ENCODE measurements at places on chromosomes 3 and 15. TPM values are rescaled to one million over a fixed set of nuclear protein-coding genes. Genes with fewer than 3 reads are reported as not detected.

Gene RARB
- polyA plus RNA-seq, result 0.75 TPM

Gene SMAD6
- 23.0 TPM for polyA plus RNA-seq

Gene CHRM5
- 0.01 TPM for polyA plus RNA-seq

Gene HTR3E
- polyA plus RNA-seq, result not detected

Gene CD200
- 13.0 TPM for polyA plus RNA-seq

Gene CCR1
- 15.5 TPM for polyA plus RNA-seq

Gene MYZAP
- polyA plus RNA-seq, result 22.4 TPM

Gene CLRN1
- not detected for polyA plus RNA-seq

Gene HCN4
- under 0.01 TPM for polyA plus RNA-seq

Gene TM4SF1
- 73.9 TPM for polyA plus RNA-seq

Gene LRRC58
- 10.7 TPM for polyA plus RNA-seq

Gene SPG21
- polyA plus RNA-seq, result 35.4 TPM

Gene TRPM1
- not detected for polyA plus RNA-seq

Gene NTRK3
- polyA plus RNA-seq, result 0.79 TPM

Gene NEK11
- 3.3 TPM for polyA plus RNA-seq

Gene ACOX2
- 19.3 TPM for polyA plus RNA-seq

Gene LMOD3
- 0.06 TPM for polyA plus RNA-seq

Gene CNTN3
- polyA plus RNA-seq, result 0.41 TPM

Gene AKAP13
- polyA plus RNA-seq, result 49.0 TPM

Gene PPP2R3A
- polyA plus RNA-seq, result 3.1 TPM

Gene IL20RB
- polyA plus RNA-seq, result 0.30 TPM

Gene CDC25A
- polyA plus RNA-seq, result 0.79 TPM

Gene GOLGA6L1
- polyA plus RNA-seq, result not detected

Gene NCK1
- polyA plus RNA-seq, result 32.1 TPM

Gene GP9
- polyA plus RNA-seq, result not detected

Gene PLA2G4D
- 0.34 TPM for polyA plus RNA-seq

Gene ANKRD34C
- polyA plus RNA-seq, result not detected

Gene C3orf80
- polyA plus RNA-seq, result 0.34 TPM

Gene CLSTN2
- polyA plus RNA-seq, result 11.8 TPM

Gene CSPG4
- 25.3 TPM for polyA plus RNA-seq

Gene MFSD1
- 54.8 TPM for polyA plus RNA-seq

Gene ARHGEF26
- 6.9 TPM for polyA plus RNA-seq

Gene IL5RA
- 0.05 TPM for polyA plus RNA-seq

Gene CFAP100
- polyA plus RNA-seq, result not detected

Gene GABPB1
- 15.4 TPM for polyA plus RNA-seq

Gene BFSP2
- not detected for polyA plus RNA-seq

Gene SAMMSON
- not detected for polyA plus RNA-seq

Gene LMAN1L
- 0.01 TPM for polyA plus RNA-seq

Gene SEC11A
- polyA plus RNA-seq, result 290 TPM

Gene OIP5
- polyA plus RNA-seq, result 0.39 TPM

Gene TM4SF18
- 25.1 TPM for polyA plus RNA-seq

Gene RCCD1
- 6.2 TPM for polyA plus RNA-seq

Gene SUCNR1
- polyA plus RNA-seq, result 0.08 TPM

Gene GPR156
- polyA plus RNA-seq, result 0.01 TPM

Gene PRR23B
- polyA plus RNA-seq, result not detected

Gene NGRN
- polyA plus RNA-seq, result 25.0 TPM

Gene ZNF860
- polyA plus RNA-seq, result 0.09 TPM

Gene ALDH1L1
- 262 TPM for polyA plus RNA-seq

Gene SLC24A1
- polyA plus RNA-seq, result 13.8 TPM

Gene SPATA12
- polyA plus RNA-seq, result not detected

Gene SLC24A5
- not detected for polyA plus RNA-seq

Gene GPR62
- polyA plus RNA-seq, result 0.28 TPM
